Left renal cortex interstitium (tissue), 4 donors: ENCODE measurements at places on chromosomes 3 and 15. TPM values are rescaled to one million over a fixed set of nuclear protein-coding genes. Genes with fewer than 3 reads are reported as not detected.

DNA sequence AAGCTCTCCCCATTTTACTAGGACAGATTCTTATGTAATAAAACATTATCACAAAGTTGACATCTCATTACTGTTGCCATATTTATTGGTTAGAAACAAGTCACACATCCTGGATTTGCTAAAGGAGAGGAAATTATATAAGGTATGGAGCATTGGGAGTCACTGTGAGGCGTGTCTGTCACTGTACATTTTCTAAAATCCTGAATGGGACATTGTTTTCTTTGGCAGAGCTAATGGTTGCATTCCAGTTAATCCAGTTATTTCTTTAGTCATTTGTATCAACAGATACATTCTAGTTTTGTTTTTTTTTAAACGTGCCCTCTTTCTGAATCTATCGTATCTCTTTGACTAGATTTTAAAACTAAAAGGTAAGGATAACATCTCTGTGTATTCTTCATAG is 70.2 kb upstream of the MITF start:
- no peak for DNase-seq

DNA sequence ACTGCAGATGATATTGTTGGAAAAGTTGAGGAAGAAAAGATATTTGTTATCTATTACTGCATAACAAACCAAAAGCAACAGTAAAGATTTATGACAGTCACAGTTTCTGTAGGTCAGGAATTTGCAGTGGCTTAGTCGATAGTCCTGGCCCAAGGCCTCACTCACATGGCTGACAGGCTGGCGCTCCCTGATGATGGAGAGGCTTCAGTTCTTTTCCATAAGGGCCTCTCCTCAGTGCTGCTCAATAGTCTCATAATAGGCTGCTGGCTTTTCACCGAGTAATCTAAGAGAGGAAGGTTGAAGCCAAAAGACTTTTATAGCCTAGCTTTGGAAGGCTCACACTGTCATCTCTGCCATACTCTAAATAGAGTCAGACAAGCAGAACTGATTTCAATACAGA is 17.7 kb downstream of the IREB2 start:
- no peak for DNase-seq

- DNase-seq: no peak
Observed at GRCh38 chr15:66830358-66830757, 128.3 kb downstream of the SMAD6 start.

GRCh38 chr3:14780927-14781507 is 37.7 kb upstream of the FGD5 start:
- DNase-seq: no peak

DPPA2 gene
- polyA plus RNA-seq: 1.0 TPM
